ENCODE measurements at places on chromosomes 7 and 10.

DNA sequence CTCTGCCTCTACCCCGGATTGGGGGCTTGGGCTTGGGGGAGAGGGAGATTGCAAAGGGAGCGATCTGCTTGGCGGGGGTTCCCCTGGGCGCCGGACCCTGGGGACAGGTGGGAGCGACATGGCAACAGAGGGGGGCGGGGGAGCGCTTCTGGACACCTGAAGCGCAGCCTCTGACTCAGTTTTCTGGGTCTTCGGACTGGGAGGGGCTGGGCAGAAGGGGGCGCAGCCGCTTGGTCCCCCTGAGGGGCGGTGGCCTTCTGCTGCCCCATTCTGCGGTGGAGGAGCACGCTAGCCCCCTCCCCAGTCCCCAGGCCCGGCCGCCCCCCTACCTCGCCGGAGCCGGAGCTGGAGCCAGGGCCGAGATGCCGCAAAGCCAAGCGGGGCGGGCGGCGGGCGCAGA is 380 bp downstream of the NAT16 start:
- no peak for DNase-seq

DNA sequence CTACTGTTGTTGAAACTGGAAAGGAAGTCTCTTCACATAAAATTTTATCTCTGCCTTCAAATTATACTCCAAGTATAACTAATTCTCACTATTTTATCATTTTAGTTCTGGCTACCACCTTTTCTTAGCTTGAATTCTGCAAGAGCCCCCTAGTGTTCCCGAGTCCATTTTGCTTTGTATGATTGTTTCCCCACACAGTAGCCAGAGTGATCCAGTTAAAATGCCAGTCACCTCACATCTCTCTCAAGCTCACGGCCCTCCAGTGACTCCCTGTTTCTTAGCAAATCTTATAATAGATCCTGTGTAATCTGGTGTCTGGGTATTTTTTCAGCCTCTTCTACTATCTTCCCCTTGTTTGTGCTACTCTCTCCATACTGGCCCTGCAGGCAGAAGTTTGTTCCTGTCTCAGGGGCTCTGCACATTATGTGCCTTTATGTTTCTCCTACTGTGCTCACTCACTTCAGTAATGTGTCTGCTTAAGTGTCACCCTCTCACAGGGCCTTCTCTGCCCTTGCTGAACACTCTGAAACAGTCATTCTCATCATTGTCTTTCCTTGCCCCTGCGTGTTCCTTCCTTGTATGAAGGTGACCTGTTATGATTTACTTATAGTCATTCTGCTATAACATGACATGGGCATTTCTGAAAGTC is 8.9 kb downstream of the WAC start:
- no peak for DNase-seq

DNA sequence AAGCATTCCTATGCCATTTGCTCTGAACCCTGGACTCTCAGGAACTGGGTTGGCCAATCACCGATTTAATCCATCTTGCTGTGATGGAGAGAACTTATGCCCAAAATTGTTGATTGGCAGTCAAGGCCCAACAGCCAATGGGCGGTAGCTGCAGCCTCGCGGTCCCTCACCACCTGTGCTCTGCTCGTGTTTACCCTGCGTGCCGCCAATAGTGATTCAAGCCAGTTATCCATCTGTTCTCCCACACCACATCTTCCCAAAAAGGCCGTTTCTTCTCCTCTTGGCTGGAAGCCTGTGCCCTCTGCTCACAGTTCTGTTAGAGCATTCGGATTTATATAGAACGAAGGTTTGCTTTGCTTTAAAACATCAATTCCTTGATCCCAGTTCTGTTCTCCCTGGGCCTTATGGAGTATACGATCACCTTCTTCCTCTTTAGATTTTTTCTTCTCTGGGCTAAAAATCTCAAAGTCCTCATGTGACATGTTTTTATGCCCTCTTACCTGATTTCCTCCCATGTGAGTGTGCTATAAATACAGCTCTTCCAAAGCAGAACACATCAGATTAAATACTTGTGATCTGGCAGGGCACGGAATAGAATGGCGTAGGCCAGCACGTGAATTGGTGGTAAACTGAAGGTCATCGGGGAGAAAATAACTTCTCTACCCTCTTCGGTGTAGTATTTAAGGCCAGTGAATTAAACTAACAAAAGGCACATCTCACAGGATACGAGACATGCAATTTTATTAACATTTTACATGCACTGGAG is 212.8 kb downstream of the NSUN6 start:
- DNase-seq, result no peak

DNA sequence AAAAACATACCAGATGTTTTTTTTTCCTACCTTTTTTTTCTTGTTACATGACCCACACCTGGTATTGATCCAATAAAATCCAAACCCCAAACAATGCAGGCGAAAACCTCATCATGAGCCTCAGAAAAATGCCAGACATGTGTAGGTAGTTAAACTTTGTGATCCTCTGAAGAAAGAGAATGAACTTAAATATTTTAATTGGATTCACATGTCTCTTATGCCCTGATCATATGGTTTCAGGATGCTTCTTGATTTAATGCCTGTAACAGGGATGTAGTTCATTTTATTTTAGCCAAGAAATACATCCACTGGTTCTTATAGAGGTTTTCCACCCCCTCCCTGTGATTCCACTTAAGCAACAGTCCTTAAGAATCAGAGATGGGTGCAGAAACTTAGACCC is 451.6 kb downstream of the TYW1 start:
- DNase-seq, result no peak

DNA sequence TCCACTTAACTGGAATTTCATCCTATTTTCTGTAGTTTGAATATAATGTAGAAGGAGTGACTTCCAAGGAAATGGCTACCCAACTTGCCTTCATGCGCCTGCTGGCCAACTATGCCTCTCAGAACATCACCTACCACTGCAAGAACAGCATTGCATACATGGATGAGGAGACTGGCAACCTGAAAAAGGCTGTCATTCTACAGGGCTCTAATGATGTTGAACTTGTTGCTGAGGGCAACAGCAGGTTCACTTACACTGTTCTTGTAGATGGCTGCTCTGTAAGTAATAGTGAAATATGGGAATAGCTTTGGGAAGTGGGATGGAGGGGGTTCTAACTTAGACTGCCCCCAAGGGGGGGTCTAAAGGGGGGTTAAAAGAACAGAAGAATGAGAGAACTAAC is 34.5 kb downstream of the COL1A2 start:
- no peak for DNase-seq

DNA sequence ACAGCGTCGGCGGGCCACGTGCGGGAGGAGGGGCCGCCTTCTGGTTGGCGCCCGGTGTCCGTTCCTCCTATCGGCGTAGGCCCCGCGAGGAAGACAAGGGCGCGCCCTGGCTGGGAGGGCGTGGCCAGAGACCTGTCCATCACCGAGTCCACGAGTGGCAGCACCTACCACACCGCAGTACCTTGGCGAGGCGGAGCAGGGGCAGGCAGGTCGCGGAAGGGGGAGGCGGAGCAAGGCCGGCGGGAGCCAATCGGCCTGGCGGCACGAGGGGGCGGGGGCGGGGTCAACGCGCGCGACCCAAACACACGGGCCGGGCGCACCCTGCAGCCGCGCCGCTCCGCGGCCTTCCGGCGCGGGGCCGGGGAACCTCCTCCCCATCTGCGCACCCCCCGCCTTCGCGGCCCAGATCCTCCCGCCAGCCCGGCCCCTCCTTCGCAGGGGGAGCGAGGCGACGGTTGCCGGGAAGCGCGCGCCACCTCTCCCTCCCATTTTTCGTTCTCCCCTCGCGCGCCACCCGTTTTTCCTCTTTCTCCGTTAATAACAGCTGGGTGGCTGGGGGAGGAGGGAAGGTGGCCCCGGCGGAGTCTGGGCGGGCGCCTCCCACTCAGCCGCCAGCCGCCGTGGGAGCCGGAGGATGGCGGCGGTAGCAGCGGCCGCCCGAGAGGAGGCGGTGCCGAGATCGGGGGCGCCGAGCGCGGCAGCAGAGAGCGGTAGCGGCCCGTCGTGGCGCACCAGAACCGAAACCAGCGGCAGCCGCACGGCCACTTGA is at the start of gene ZNRF2:
Gene ZNRF2, plus strand, starts transcription at position 300 of the 769 bp plus-strand sequence. CDS start 761 bp downstream, outside the sequence.
- DNase-seq, result peak; percentile 98

- DNase-seq, result no peak
Observed at GRCh38 chr10:123842692-123843385, 48.8 kb downstream of the CPXM2 start.
